ENCODE measurements at places on chromosomes 12 and 14.

DNA sequence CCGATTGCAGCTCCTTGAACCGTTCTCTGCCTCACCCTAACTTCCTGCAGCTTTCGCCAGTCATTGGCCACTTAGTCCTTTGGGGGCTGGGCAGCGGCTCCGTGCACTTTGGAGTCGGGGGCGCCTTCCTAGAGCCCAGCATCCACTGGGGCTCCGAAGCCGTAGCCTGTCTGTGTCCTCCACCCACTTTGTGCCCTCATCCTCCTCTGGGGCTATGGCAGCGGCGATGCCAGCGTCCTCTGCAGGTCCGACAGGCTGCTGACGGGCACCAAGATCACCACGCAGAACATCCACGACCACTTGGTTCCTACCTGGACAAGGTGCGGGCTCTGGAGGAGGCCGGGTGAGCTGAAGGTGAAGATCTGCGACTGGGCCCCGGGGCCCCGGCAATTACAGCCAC, 11.8 kb upstream of the A2M start:
- DNase-seq = no peak

DNA sequence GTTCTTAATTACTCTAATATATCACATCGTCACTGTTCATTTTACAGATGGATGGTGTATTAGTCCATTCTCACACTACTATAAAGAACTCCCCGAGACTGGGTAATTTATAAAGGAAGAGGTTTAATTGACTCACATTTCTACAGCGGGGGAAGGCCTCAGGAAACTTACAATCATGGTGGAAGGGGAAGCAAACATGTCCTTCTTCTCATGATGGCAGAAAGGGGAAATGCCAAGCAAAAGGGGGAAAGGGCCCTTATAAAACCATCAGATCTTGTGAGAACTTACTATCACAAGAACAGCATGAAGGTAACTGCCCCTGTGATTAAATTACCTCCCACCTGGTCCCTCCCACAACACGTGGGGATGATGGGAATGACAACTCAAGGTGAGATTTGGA, 6.5 kb downstream of the TMBIM4 start:
- DNase-seq = no peak

DNA sequence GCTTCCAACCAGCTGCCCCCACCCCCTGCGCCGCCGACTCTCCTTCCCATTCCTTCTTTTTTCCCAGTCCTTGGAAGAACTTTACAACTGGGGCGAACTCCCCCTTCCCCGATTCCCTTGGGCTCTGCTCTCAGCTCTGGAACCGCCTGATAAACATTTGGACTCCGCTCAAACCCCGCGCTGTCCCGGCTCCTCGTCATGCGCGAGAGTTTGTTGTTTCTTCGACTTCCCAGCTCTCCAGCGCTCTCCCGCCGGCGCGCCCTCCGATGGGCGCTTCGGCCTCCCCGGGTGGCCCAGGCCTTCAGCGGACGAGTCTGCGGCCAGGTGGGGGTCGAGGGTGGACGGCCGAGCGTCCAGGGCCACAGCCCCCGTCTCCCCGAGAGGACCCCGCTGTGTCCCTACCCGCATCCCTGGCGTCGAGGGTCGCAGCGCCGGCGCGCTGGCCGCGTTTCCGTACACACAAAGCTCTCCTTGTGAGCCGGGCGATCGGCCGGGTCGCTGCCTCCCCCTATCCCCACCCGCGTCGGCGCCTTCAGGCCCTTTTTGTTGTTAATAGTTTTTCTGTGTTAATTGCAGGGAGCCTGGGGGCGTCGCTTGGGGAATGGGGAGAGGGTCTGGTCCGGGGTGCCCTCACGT, 847 bp downstream of the MMP14 start:
- no peak for DNase-seq

- DNase-seq = no peak
Measured at GRCh38 chr14:33678005-33678404, 272.9 kb downstream of the EGLN3 start.

GRCh38 chr14:91185721-91186120, 58.8 kb downstream of the GPR68 start:
- no peak for DNase-seq

DNA sequence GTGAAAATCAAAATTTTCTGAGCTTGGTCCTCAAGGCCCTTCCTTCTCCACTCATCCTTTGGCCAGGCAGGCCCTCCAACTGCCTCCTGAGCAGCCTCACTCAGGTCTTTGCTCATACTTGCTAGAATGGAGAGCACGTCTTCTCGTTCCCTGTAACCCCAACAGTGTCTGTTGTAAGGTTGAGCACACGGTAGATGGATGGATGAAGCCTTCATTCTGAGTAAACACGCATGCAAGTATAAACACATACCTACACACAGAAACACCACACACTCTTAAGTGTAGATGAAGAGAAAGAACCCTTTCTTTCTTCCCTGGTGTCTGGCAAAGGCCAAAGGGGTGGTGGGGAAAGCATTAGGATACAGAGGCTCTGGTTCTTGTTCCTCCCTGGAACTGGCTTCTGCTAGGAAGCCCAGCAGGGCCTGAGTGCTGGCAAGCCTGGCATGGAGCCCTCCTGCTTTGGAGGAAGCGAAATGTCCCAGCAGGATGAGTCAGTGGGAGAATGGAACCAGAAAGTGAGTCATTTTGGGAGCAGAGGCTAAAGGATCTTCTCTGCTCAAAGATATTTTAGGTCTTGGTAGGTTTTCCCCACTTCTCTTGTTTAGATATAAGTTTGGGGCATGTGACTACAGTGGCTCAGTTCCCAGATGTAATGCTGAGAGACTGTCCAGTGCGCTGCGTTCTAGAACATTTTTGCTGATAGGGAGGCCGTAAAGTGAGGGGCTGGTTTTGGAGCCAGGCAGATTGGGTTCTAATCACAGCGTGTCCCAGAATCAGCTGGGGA, 127.4 kb downstream of the CACNA1C start:
- no peak for DNase-seq

GRCh38 chr12:124477107-124477915, 90.1 kb downstream of the NCOR2 start:
- DNase-seq = peak; percentile 65

DNA sequence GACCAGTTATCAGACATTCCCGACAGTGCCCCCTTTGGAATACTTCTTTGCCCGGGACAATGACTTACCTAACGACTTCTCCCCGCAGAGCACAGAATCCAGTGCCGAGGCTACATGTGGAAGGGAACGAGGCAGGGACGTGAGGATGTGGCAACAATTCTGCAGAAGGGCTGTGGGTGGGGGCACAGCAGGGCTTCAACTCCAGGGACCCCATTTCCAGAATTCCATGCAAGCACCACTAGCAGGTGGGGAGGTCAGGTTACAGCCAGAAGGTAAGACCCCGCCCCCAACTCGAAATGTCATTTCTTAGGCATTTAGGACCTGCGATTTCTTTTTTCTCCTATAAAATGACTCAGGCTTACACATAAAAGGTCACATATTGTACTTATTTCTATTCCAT, 207.9 kb downstream of the TMEM132C start:
- DNase-seq = no peak

Measured in CD4-positive, alpha-beta T cell (primary cell).